ENCODE measurements at places on chromosomes 4 and X. TPM values are rescaled to one million over a fixed set of nuclear protein-coding genes. Genes with fewer than 3 reads are reported as not detected.
A peak's percentile ranks its signal among the peaks of the same experiment; 100 is the strongest.

PAGE5 gene
- not detected for total RNA-seq

SH3RF1 gene
- total RNA-seq, result 0.39 TPM

MAGED4B gene
- total RNA-seq, result 2.3 TPM

DGKK gene
- not detected for total RNA-seq

RTL9 gene
- 0.09 TPM for total RNA-seq

FGF13 gene
- total RNA-seq, result not detected

GRCh38 chr4:122827879-122828601 lies 1.4 kb downstream of the FGF2 start:
- H3K4me3 ChIP-seq, result peak overlapping the region; percentile 75
- H3K27me3 ChIP-seq, result peaks cover 70% of the 10 kb centered on the region
- H3K36me3 ChIP-seq, result no peaks in the 10 kb centered on the region
- peak overlapping the region; percentile 40 for H3K27ac ChIP-seq
- H3K4me1 ChIP-seq, result peaks cover 12% of the 10 kb centered on the region
- peak; percentile 70 for DNase-seq

DNA sequence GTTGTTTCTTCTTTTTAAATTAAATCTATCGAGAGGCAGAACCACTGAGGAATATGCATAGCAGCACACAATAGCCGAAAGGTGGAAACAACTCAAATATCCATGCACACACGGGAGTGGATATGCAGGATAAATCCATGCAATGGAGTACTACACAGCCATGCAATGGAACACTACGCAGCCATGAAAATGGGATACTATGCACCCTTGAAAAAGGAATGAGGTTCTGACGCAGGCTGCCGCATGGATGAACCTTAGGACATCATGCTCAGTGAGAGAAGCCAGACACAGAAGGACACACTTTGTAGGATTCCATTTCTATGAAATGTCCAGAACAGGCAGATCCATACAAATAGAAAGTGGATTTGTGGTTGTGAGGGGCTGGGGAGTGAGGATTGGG lies 18.4 kb upstream of the P2RY8 start:
- H3K36me3 ChIP-seq, result peaks cover 9% of the 10 kb centered on the region
- H3K27ac ChIP-seq, result peak overlapping the region; percentile 81
- no peak for DNase-seq
- H3K4me1 ChIP-seq, result peaks cover 47% of the 10 kb centered on the region

- H3K36me3 ChIP-seq, result no peaks in the 10 kb centered on the region
These were observed 293.5 kb upstream of the FSTL5 start for GRCh38 chr4:162457071-162457865.

- H3K4me1 ChIP-seq, result peaks cover 18% of the 10 kb centered on the region
- no peak overlapping the region for H3K27ac ChIP-seq
- DNase-seq, result no peak
- peaks cover 3% of the 10 kb centered on the region for H3K36me3 ChIP-seq
- H3K27me3 ChIP-seq, result no peaks in the 10 kb centered on the region
- H3K4me3 ChIP-seq, result no peak overlapping the region
These were observed 52.4 kb upstream of the TSPAN5 start for GRCh38 chr4:98710831-98711230.

GRCh38 chr4:139988863-139989765 lies 164.9 kb downstream of the MAML3 start:
- H3K4me3 ChIP-seq, result no peak overlapping the region
- DNase-seq, result peak; percentile 76
- H3K27me3 ChIP-seq, result no peaks in the 10 kb centered on the region
- H3K4me1 ChIP-seq, result peaks cover 14% of the 10 kb centered on the region
- no peaks in the 10 kb centered on the region for H3K36me3 ChIP-seq
- H3K27ac ChIP-seq, result no peak overlapping the region

DNA sequence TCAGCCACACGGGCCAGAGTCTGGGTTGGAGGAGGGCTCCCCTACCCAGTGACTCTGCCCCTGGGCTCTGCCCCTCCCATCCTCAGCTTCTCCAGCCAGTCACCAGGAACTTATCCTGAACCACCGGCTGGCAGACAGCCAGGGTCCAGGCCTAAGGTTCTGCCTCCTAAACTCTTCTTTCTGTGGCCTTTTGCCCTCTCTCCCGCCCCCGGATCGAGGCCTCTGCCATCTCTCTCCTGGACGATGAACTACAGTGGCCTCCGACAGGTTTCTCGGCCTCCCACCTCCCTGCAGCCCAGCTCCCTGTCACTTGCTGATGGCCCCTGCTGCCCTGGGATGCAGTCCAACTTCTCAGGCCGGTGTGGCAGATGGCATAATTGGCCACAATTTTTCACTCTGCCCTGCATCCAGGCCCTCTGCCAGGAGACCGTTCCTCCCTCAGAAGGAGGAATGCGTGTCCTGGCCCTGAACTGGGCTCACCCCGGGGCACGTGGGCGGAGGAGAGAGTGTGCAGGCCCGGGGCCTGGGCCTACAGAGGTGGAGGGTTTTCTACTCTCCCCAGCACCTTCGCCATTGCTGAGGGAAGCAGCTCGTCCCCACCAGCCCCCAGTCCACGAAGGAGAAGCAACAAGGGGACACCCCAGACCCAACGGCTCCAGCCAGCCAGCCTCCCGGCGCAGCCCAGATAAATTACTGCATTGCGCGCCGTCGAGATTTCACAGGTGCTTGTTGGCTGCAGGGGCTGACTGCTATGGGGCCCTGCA lies 81.9 kb upstream of the LRPAP1 start:
- no peak overlapping the region for H3K4me3 ChIP-seq
- H3K27me3 ChIP-seq, result peaks cover 4% of the 10 kb centered on the region
- no peak for DNase-seq
- H3K4me1 ChIP-seq, result no peaks in the 10 kb centered on the region
- no peak overlapping the region for H3K27ac ChIP-seq

DNA sequence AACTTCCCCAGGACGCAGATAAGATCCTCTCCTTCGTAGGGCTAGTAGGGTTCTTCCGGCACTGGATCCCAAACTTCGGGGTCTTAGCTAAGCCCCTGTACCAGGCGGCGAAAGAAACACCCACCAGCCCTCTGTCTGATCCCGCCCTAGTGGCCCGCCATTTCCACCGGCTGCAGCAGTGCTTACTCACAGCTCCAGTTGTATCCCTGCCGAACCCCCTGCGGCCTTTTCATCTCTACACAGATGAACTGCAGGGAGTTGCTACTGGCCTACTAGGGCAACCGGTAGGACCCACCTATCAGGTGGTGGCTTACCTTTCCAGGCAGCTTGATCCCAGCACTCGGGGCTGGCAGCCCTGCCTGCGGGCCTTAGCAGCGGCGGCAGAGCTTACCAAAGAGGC lies 961.2 kb downstream of the RPA4 start:
- no peaks in the 10 kb centered on the region for H3K27me3 ChIP-seq
- H3K36me3 ChIP-seq, result peaks cover 3% of the 10 kb centered on the region
- no peak overlapping the region for H3K27ac ChIP-seq
- no peak overlapping the region for H3K4me3 ChIP-seq

DNA sequence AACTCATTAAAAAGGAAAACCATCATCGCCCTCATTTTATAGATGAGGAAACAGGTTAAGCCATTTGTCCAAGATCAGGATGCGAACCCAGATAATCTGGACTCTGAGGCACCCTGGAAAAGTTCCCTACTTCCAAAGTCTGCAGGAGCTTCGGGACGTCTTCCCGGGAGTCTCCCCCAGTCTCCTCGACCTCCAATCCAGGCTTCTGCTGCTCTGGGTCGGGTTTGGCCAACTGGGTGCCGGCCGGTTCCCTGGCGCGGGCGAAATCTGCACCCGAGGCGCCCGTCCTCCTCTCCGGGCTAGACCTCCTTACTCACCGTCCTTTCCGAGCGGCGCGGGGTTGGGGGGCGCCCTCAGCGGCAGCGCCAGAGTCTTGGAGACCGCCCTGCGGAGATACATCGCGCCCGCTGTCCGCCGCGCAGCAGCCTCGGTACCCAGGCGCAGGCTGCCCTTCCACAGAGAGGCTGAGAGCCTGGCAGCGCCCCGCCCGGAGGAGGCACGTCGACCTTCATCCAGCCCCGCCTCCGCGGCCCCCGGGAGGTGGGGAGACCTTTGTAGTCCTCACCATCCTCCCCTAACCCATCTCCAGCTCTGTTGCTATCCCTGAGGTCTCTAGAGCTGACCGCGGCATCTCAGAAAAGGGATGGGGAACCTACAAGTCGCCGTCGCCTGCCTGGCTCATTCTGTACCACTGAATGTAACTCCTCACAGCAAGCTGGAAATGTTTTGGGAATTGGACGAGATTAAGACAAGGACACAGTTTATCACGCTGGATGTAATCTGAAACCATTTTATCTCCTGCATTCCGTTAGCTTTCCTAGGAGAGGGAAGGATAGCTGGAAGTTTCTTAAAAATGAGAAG lies at the start of gene MGARP:
Gene MGARP, minus strand, starts transcription at position 466 of the 861 bp plus-strand sequence. Its CDS starts 67 bp downstream, at position 399.
- peaks cover 8% of the 10 kb centered on the region for H3K36me3 ChIP-seq
- peak within 1 kb of the TSS; percentile 69 for H3K4me3 ChIP-seq
- peak; percentile 49 for DNase-seq
- no peak within 1 kb of the TSS for H3K27ac ChIP-seq
- H3K27me3 ChIP-seq, result peaks cover 39% of the 10 kb centered on the region

DNA sequence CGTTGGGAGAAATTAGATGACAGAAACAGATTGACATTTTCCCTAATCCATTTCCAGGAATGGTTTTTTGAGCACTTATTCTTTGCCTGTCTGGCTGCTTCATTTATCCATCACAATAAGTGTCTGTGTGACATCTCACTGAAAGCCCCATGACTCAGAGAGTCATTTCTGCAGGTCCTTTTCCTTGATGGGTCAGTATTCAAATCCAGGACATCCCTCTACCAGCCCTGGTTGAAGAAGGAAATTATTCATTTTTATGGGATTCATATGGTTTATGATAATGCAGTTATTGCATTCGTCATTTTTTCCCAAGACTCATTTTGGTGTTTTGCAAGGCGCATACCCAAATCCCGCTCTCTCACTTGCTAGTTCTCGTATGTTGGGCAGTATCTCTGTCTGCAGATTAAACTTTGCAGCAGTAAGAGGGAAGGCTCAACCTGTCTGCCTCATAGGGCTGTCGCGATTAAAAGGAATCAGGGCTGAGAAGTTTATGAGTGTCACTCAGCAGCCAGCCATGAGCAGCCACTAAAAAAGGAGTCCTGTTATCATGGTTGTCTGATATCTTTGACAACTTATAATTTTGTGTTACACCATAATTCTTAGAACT lies 44.0 kb downstream of the GYG2 start:
- H3K4me1 ChIP-seq, result no peaks in the 10 kb centered on the region
- no peaks in the 10 kb centered on the region for H3K27me3 ChIP-seq
- DNase-seq, result no peak
- H3K4me3 ChIP-seq, result no peak overlapping the region
- H3K27ac ChIP-seq, result no peak overlapping the region

- peaks cover 3% of the 10 kb centered on the region for H3K4me1 ChIP-seq
- DNase-seq, result no peak
- no peak overlapping the region for H3K27ac ChIP-seq
These were observed 370.9 kb upstream of the SMIM31 start for GRCh38 chr4:164383058-164383357.

GRCh38 chr4:156596026-156596425 lies 375.6 kb downstream of the PDGFC start:
- no peak for DNase-seq
- no peaks in the 10 kb centered on the region for H3K4me1 ChIP-seq
- no peaks in the 10 kb centered on the region for H3K36me3 ChIP-seq
- no peak overlapping the region for H3K4me3 ChIP-seq
- no peak overlapping the region for H3K27ac ChIP-seq
- no peaks in the 10 kb centered on the region for H3K27me3 ChIP-seq

GRCh38 chrX:121558886-121559285 lies 511.5 kb downstream of the GLUD2 start:
- no peak overlapping the region for H3K4me3 ChIP-seq
- H3K27me3 ChIP-seq, result no peaks in the 10 kb centered on the region
- DNase-seq, result no peak
- no peaks in the 10 kb centered on the region for H3K4me1 ChIP-seq
- H3K36me3 ChIP-seq, result no peaks in the 10 kb centered on the region

DNA sequence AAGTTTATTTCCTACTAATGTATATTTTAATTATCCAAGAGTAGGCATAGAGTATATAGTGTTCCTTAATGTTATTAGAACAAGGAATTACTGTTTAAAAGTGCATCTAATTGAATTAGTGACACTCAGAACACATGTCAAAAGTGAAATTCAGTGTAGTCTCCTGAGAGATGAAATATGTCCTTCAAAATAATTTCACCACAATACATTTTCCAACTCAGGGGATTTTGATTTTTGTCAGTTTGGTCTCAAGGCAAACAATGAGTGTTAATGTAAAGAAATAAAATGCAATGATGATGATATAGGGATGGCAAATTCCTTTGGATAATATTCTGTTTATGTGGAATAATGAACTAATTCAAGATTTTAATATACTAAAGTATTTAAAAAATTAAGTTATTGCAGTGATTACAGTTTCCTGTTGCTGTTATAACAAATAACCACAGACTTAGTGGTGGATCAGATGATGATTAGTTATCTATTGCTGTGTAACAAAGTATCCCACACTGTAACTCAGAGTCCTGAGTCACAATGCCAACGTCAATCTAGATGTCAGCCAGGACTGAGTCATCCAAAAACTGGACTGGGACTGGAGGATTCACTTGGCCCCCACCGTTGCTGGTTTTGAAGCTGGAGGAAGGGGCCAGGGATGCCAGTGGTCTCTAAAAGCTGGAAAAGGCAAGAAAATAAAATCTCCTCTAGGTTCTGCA lies 148.0 kb upstream of the SLC7A11 start:
- H3K27ac ChIP-seq, result no peak overlapping the region
- no peak for DNase-seq
- no peak overlapping the region for H3K4me3 ChIP-seq
- H3K27me3 ChIP-seq, result no peaks in the 10 kb centered on the region
- H3K4me1 ChIP-seq, result no peaks in the 10 kb centered on the region

- H3K4me3 ChIP-seq, result no peak overlapping the region
- H3K27ac ChIP-seq, result no peak overlapping the region
- no peaks in the 10 kb centered on the region for H3K36me3 ChIP-seq
- H3K27me3 ChIP-seq, result no peaks in the 10 kb centered on the region
- H3K4me1 ChIP-seq, result no peaks in the 10 kb centered on the region
These were observed 20.1 kb downstream of the FAT1 start for GRCh38 chr4:186703510-186703909.

DNA sequence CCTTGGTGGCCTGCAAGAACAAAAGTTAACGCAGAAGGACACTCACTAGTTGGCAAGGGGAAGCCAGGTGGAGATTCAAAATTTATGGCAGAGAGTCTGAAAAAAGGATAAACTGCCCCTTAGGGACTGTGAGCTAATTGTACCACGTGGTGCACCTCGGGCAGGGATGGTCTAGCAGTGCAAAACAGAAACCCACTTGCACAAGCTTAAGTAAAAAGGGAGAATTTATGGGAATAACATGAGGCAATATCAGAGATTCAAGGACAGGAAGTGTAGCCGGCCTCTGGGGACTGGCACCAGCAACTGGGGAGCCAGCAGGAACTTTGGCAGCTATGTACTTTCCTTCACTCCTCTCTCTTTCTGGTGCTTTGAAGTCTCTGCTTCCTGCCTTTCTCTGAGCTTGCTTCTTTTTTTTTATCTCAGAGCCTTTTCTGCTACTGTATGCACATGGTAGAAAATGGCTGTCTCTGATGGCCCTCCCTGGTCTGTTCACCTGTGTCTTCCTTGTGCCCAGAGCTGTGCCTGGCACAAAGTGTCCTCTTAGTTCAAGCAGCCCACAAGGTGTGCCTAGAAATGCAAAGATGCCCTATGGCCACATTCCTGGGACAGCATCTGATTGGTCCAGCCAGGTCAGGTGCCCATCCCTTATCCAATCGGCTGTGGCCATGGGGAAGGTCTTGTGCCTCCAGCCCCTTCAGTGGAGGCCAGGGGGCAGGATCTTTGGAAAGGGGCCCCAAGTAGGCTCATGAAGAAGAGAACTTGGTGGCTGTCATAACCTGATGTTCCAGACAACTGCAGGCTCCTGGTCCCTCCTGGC lies 114.8 kb upstream of the ATP6AP2 start:
- peaks cover 23% of the 10 kb centered on the region for H3K4me1 ChIP-seq
- no peaks in the 10 kb centered on the region for H3K27me3 ChIP-seq
- DNase-seq, result no peak
- no peaks in the 10 kb centered on the region for H3K36me3 ChIP-seq
- H3K4me3 ChIP-seq, result no peak overlapping the region
- no peak overlapping the region for H3K27ac ChIP-seq

Data from activated CD4-positive, alpha-beta T cell treated with anti-CD3 and anti-CD28 coated beads for 36 hours (primary cell).